ENCODE measurements at places on chromosomes 4 and X.

- peak; percentile 56 for DNase-seq
Measured at GRCh38 chr4:44447563-44448504, 775 bp downstream of the KCTD8 start.

GRCh38 chr4:53497487-53498244 is 93.6 kb downstream of the LNX1 start:
- DNase-seq, result peak; percentile 57

GRCh38 chr4:182880387-182881356 is 36.5 kb downstream of the DCTD start:
- peak; percentile 74 for DNase-seq

DNA sequence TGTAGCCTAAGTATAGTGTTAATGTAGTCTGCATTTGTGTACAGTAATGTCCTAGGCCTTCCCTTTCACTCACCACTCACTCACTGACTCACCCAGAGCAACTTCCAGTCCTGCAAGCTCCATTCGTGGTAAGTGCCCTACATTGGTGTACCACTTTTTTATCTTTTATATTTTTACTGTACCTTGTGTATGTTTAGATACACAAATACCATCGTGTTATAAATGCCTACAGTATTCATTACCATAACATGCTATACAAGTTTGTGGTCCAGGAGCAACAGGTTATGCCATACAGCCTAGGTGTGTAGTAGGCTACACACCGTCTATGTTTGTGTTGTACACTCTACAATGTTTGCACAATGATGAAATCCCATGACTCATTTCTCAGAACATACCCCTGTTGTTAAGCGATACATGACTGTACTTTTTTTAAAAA is 15.4 kb downstream of the TSPAN5 start:
- no peak for DNase-seq

DNA sequence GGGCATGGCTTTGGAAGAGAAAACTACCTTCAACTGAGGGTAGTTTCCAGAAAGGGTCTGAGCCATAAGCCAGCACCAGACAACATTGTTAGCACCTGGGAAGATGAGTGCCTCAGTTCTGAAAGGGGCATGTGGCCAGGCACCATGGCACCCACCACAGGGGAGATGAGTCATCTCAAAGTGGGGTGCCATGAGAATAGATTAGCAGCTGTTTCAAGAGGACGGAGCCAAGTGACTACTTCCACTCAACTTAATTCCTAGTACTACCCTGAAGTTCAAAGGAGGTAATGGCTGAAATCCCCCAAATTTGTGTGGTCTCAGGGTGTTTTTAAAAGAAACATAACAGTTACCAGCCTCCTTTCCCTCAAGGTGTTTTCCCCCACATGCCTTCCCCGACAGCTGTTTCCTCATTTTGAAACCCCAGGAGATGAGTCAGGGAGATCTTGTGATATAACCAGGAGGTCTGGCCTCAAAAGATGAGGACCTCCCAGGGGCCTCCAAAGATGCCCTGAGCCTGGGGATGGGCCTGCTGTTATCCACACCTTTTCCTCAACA is 27.8 kb upstream of the FTHL17 start:
- DNase-seq, result no peak

GRCh38 chr4:108793415-108793814 is 30.6 kb upstream of the ETNPPL start:
- no peak for DNase-seq

- peak; percentile 56 for DNase-seq
Measured at GRCh38 chr4:145887241-145887991, 51.2 kb downstream of the ZNF827 start.
